CD4-positive, alpha-beta memory T cell (primary cell): ENCODE measurements at places on chromosomes 5 and 9. TPM values are rescaled to one million over a fixed set of nuclear protein-coding genes. Genes with fewer than 3 reads are reported as not detected.

GRCh38 chr9:94160594-94161501 is 76.6 kb downstream of the PTPDC1 start:
- H3K4me1 ChIP-seq, result peaks cover 7% of the 10 kb centered on the region
- no peak for DNase-seq
- H3K27me3 ChIP-seq, result no peaks in the 10 kb centered on the region
- no peak overlapping the region for H3K27ac ChIP-seq
- H3K36me3 ChIP-seq, result no peaks in the 10 kb centered on the region

DNA sequence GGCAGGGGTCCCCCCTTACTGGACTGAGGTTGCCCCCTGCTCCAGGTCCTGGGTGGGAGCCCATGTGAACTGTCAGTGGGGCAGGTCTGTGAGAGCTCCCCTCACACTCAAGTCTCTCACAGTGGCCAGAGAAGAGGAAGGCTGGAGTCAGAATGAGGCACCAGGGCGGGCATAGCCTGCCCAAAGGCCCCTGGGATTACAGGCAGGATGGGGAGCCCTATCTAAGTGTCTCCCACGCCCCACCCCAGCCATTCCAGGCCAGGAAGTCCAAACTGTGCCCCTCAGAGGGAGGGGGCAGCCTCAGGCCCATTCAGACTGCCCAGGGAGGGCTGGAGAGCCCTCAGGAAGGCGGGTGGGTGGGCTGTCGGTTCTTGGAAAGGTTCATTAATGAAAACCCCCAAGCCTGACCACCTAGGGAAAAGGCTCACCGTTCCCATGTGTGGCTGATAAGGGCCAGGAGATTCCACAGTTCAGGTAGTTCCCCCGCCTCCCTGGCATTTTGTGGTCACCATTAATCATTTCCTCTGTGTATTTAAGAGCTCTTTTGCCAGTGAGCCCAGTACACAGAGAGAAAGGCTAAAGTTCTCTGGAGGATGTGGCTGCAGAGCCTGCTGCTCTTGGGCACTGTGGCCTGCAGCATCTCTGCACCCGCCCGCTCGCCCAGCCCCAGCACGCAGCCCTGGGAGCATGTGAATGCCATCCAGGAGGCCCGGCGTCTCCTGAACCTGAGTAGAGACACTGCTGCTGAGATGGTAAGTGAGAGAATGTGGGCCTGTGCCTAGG is at the start of gene CSF2:
Gene CSF2 (plus strand): TSS at position 559 of the 783 bp plus-strand sequence. CDS start 35 bp downstream, at position 594.
- H3K4me1 ChIP-seq, result peaks cover 52% of the 10 kb centered on the region
- no peaks in the 10 kb centered on the region for H3K36me3 ChIP-seq
- no peak for DNase-seq
- H3K4me3 ChIP-seq, result no peak within 1 kb of the TSS

GRCh38 chr5:135426102-135427082 is 20.8 kb downstream of the DCANP1 start:
- peaks cover 6% of the 10 kb centered on the region for H3K27me3 ChIP-seq

- no peak overlapping the region for H3K27ac ChIP-seq
- no peaks in the 10 kb centered on the region for H3K27me3 ChIP-seq
- H3K36me3 ChIP-seq, result no peaks in the 10 kb centered on the region
These were observed 14.9 kb downstream of the COL5A1 start for GRCh38 chr9:134656334-134657006.

- H3K36me3 ChIP-seq, result no peaks in the 10 kb centered on the region
- H3K27ac ChIP-seq, result no peak overlapping the region
These were observed 247.0 kb downstream of the CHSY3 start for GRCh38 chr5:130151239-130151638.

DNA sequence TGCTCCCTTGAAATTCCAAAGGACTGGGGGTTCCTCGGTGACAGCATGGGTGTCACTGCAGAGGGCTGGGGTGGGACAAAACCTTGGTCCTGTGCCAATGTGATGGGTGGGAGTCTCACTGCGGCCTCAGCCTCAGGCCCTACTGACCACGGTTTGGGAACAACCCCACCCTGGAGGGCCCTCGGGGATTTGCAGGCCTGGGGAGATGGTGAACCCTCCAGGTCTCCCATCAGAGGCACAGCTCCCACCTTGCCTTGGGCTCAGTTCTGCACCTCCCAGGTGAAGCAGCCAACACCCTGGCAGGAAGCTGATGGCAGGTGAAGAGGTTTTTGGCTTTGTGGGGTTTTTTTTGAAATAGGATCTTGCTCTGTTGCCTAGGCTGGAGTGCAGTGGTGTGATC is 286.8 kb downstream of the PBX3 start:
- H3K36me3 ChIP-seq, result no peaks in the 10 kb centered on the region
- H3K4me1 ChIP-seq, result no peaks in the 10 kb centered on the region
- no peaks in the 10 kb centered on the region for H3K27me3 ChIP-seq
- no peak overlapping the region for H3K27ac ChIP-seq
- DNase-seq, result no peak
- no peak overlapping the region for H3K4me3 ChIP-seq

DNA sequence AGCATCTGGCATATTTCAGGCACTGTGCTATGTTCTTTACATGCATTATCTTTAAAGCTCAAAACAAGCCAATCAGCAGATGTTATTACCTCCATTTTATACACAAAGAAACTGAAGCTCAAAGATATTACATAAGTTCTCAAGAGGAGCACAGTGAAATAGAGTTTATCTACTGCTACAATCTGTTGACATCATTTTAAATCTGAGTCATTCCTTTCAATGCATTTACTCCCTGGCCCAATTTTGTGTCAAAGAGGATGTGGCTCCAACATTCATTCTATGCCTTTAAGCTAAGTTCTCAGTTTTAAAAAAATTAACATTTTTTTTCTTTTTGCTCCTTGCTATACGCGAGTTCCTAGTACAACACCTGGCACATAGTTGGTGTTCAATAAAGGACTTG is 486.3 kb upstream of the ZNF462 start:
- H3K36me3 ChIP-seq, result no peaks in the 10 kb centered on the region
- no peak for DNase-seq
- H3K27ac ChIP-seq, result no peak overlapping the region
- no peaks in the 10 kb centered on the region for H3K27me3 ChIP-seq
- H3K4me3 ChIP-seq, result no peak overlapping the region

- no peak overlapping the region for H3K4me3 ChIP-seq
- peak; percentile 82 for DNase-seq
- no peaks in the 10 kb centered on the region for H3K4me1 ChIP-seq
- no peaks in the 10 kb centered on the region for H3K27me3 ChIP-seq
- H3K27ac ChIP-seq, result peak overlapping the region; percentile 12
These were observed 23.4 kb downstream of the SPACA9 start for GRCh38 chr9:132901858-132902831.

DNA sequence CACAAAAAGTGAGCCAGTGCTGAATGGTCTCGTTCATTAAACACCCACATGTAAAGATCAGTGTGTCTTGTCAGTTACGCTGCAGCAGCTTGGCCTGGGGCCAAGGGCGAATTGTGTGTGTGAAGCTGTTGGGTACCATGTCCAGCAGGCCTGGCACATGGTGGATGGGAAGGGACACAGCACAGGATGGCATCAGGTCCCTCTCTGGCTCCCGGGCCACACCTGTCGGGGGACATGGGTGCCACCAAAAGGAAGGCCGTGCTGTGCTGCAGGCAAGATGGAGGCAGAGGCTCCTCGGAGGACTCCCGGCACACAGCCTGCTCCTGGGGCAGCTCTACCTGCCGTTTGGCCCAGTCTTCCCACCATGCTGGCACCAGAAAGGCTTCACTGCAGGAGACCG is 32.0 kb downstream of the NKD2 start:
- no peaks in the 10 kb centered on the region for H3K4me1 ChIP-seq
- H3K27ac ChIP-seq, result no peak overlapping the region
- no peak for DNase-seq
- H3K4me3 ChIP-seq, result no peak overlapping the region
- no peaks in the 10 kb centered on the region for H3K36me3 ChIP-seq

DNA sequence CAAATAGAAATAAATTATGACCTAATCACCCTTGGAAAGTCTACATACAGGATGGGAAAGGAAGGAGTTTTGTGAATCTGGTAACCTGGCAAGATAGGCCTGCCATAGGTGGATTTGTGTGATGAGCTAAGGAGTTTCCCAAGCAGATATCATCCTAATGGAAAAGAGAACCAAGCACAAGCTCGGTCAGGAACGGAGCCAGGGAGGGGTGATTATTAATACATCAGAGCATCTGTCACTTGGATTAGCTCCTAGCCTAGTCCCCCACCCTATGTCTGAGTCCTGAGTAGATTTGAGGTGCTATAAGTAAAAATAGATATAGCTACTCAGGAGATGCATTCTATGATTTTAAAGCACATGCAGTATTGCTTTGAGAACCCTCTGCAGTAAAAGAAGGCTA is 57.3 kb upstream of the SMARCA2 start:
- DNase-seq, result no peak
- no peak overlapping the region for H3K4me3 ChIP-seq
- H3K27ac ChIP-seq, result no peak overlapping the region
- no peaks in the 10 kb centered on the region for H3K4me1 ChIP-seq

The ANKHD1 gene
- 228 TPM for total RNA-seq
